ENCODE measurements at places on chromosomes 4 and X.

GRCh38 chr4:156969101-156969500 is 2.5 kb downstream of the PDGFC start:
- DNase-seq: no peak

- no peak for DNase-seq
Observed at GRCh38 chr4:118221227-118221800, 131.5 kb downstream of the PRSS12 start.

GRCh38 chr4:38177641-38178391 is 217.6 kb downstream of the PTTG2 start:
- DNase-seq: no peak

GRCh38 chrX:12953420-12953819 is 21.5 kb upstream of the TMSB4X start:
- DNase-seq: no peak

- DNase-seq: no peak
Observed at GRCh38 chr4:37721995-37722638, 35.9 kb upstream of the RELL1 start.

DNA sequence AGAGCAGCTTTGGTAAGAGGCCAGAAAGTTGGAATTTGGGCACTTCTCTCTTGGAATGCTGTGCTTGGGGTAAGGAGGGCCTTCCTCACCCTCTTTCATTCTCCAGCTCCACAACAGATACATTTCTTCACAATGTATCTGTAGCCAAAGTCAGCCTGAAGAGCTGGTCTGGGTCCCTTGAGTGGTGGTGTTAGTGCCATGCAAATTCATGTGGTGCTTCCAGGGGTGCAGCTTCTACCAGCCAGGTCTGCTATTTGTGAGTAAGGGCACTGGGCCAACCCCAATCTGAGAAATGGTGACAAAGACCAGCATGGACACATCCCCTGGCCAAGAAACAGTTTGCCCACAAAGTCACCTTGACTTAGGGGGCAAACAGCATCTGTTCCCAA is 17.8 kb downstream of the AMER1 start:
- DNase-seq: no peak

DNA sequence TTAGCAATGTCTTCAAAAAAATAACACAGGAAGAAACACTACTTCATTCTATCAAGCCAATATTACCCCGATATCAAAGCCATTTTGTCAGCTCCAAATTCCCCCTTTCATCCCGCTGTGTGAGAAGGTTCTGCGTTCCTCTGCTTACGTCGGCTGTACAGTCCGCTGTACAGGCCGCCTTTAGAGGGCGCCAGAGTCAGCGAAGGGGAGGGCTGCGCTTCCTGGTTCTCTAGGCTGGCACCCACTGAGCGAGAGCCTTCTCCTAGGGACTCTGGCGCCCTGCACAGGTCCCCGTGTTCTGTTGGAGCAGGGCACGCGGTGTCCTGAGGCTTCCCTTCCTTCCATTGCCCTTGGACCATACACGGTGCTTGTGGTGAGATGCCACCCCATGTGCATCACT is 25.3 kb upstream of the CT45A1 start:
- DNase-seq: no peak

DNA sequence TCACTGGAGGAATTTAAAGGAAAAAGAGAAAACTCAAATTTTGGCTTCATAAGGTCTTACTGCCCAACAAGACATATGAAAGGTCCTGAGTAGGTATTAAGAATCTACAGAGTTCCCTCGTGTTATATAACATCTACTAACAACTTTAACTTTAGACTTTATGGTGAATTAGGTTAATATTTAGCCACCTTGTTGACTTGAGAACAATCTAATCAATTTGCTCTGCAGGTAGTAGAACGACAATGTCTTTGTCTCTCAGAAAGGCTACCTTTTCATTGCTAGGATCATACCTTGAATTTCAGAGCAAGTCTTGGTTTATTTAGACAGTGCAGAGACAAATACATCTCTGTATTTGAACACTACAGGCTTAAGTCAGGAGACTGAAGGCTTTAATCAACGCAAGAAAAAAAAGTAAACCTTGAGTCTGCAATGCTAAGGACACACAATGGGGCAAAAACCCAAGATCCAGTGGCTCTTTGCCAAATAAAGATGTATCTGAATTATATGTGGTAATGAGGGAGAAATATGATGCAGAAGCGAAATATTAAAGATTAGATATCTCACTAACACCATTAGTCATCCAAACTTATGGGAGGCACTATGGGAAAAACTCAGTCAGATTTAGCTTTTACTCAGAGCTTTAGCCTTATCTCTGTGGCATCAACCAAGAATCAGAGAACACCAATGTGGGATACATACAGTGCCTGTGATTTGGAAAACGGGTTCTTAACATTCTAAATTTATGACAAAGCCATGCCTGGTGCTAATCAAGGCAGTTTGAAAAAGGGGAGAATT is 93.6 kb upstream of the FTHL17 start:
- no peak for DNase-seq

DNA sequence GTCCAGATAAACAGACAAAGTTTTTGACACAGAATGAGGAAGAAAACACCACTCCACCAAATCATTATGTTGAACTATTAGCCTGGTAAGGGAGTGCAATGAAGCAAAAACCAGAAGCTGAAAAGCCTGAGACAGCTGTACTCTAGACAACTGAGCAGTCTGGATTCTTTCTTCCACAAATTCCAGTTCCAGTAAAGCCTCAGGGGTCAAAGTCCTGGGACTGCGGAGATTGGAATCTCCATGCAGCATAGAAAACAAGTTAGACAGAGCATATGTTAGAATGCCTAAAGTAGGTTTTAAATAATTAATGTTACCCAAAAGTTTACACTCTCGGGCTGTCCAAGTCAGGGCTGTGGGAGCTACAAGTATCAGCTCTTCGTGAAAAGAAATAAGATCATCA is 263.2 kb downstream of the TECRL start:
- no peak for DNase-seq

DNA sequence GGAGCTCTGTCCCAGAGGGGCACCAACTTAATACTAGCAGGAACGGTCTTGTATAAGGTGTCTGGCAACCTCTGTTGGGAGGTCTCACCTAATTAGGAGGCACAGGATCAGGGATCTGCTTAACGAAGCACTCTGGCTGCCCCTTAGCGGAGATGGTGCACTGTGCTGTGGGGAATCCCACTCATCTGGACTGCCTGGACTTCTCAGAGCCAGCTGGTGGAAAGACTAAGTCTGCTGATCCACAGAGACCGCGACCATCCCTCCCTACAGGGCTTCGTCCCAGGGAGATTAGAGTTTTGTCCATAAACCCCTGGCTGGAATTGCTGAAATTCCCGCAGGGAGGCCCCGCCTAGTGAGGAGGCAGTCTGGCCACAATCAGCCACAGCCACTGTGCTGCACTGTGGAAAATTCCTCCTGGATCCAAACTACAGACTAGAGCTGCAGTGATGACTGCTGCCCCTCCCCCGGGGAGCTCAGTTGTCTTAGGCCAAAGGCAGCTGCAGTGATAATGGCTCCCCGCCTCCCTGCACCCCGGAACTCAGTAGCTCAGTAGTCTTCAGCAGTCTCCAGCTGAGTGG is 22.0 kb upstream of the ZCCHC4 start:
- no peak for DNase-seq

DNA sequence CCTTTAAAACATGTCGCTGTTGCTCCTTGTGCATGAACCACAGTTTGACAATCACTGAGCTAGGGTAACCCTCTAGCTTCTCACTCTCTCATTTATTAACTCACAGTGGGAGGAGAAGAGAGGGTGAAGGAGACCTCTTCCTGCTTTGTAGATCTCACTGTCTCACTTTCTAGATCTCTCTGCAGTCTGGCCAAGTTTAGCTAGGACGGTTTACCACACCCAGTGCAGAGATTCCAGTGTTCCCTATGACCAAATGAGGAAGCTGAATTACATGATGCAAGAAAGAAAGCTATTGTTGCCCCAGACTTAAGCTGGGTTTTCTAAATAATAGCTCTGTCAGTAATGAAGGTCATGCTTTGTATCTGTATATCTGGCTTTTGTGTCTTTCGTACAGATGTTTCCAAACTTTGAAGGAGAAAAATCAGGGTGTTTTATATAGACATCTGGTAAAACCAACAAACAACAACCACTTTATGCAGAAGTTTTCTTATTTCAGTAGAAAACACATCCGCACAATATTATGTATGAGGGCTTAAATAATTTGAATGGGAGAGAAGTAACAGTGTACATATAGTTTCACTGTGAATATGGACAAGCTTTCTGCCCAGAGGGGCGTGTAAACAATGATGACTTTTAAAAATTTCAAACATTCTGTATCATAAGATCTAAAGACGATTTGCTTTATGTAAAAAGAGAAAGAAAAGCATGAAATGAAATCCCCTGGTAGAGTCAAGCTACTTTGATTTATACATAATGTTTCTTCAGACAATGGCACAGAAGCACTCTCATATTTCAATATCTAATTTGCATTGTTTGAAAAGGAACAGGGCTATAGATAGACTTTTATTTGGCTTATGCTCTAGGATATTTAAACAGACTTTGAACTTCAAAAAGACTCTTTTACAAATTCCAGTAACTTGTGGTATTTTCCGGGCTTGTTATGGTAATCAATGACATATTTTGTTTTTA is 582.3 kb downstream of the FSTL5 start:
- DNase-seq: no peak

- DNase-seq: no peak
Observed at GRCh38 chr4:73866246-73866645, 2.9 kb upstream of the CXCL1 start.

DNA sequence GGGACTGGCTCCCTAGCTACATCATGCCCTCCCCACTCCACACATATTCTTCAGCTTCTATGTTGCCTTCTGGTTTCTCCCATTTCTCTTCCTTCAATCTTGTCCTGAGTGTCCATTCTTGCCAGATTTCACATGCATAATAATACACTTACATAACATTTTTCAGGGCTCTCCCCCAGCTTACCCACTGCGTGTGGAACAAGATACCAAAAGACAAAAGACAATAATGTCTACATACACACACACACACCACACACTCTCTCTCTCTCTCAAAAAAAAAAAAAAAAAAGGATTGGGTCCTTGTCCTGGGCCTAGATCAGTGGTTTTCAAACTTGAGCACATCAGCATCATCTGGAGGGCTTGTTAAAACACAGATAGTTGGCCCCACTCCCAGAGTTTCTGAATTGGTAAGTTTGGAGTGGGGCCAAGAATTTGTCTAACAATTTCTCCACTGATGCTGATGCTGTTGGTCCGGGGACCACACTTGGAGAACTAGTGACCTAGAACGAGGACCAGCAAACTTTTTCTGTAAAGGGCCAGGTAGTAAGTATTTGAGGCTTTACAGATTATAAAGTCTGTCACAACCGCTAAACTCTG is 6.5 kb upstream of the SMARCA1 start:
- no peak for DNase-seq

DNA sequence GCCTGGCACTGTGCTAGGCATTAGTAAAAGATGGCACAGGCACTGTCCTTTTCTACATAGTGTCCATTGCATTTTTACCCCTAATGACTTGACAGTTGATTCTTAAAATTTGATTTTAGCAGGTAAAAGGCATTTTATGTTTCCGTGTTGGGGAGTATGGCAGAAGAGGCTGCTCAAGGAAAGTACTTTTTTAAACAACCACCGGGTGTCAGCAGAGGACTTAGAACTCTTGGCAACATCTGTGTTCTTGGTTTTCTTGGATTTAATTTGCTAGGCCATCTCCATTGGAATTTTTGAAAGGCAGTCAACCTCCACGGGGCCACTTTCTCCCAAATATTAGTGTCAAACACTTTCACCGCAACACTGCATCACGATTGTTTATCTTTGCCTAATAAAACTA is 102.9 kb downstream of the TSPAN7 start:
- DNase-seq: no peak

DNA sequence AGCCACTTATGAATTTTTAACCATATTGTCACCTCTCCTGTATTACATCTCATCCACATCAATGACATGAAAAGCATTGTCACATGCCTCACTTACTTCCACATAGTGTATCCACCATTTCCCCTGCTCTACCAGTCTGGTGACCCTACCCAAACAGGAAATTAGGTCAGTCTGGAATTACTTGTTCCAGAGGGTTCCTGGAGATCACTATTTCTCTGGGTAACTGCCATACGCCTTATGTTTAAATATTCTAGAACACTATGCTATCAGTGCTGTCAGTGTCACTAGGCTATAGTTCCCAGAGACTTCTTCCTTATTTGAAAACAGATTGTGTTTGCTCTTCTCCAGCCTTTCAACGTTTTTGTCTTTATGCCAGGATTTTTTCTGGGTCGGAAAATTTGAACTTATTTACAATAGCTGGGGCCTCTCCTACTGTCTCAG is 15.0 kb downstream of the SRPX2 start:
- DNase-seq: no peak

DNA sequence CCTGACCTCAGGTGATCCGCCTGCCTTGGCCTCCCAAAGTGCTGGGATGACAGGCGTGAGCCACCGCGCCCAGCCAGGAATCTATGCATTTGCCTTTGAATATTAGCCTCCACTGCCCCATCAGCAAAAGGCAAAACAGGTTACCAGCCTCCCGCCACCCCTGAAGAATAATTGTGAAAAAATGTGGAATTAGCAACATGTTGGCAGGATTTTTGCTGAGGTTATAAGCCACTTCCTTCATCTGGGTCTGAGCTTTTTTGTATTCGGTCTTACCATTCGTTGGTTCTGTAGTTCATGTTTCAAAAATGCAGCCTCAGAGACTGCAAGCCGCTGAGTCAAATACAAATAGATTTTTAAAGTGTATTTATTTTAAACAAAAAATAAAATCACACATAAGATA is 44.2 kb upstream of the SHOX start:
- DNase-seq: no peak

- DNase-seq: no peak
Observed at GRCh38 chr4:142361981-142362380, 484.1 kb downstream of the INPP4B start.

DNA sequence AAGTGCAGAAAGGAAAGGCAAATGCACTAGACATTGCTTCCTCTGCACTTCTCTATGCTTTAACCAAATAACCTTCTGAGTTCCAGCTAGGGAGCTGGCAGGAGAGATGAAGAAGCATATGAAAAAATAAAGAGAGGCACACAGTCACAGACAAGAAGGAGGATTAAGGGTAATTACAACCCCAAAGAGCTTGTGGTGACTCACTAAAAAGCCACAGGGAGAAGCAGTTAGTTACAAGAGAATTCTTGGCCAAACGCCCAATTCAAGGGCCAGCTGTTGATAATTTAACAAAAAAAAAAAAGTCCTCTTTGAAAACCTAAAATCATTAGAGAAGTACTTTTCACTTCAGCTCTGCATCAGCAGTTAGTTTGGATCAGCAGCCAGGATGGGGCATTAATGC is 478.0 kb downstream of the KCNIP4 start:
- DNase-seq: no peak

DNA sequence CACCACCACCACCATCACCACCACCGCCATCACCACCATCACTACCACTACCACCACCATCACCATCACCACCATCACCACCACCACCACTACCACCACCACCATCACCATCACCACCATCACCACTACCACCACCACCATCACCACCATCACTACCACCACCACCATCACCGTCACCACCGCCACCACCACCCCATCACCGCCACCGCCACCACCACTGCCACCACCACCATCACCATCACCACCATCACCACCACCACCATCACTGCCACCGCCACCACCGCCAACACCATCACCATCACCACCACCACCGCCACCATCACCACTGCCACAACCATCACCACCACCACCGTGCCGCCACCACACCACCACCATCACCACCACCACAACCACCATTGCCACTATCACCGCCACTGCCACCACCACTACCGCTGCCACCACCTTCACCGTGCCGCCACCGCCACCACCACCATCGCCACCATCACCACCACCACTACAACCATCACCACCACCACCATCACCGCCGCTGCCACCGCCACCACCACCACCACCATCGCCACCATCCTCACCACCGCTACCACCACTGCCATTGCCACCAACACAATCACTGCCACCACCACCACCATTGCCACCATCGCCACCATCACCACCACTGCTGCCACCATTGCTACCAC is 1511.3 kb upstream of the AGA start:
- no peak for DNase-seq
